ENCODE measurements at places on chromosomes 16 and 17. TPM values are rescaled to one million over a fixed set of nuclear protein-coding genes. Genes with fewer than 3 reads are reported as not detected.

Gene GPR142
- total RNA-seq, result 0.10 TPM

Gene KRTAP2-3
- total RNA-seq, result 1.8 TPM

Gene CHST5
- total RNA-seq, result not detected

Gene AATK
- 7.3 TPM for total RNA-seq

DNA sequence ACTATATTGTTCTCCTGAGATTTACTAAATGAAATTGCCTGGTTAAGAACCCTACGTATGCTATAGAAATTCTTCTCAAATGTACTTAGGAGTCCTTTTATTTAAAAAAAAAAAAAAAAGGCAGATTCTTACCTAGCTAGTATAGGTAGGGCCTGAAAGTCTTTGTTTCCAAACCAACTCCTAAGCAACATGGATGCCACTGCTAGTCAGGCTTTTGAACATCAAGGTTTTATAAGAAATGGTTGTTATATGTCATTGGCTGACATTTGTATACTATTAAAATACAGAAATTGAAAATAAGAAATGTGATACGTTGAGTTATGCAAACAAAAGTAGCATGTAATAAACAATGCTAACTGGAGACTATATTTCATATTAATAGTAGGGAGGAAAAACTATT, 1.2 kb downstream of the EVI2A start:
- no peak for DNase-seq

Gene KCTD13
- total RNA-seq, result 36.2 TPM

- DNase-seq, result no peak
Measured at GRCh38 chr16:10921536-10922327, 20.5 kb downstream of the DEXI start.

DNA sequence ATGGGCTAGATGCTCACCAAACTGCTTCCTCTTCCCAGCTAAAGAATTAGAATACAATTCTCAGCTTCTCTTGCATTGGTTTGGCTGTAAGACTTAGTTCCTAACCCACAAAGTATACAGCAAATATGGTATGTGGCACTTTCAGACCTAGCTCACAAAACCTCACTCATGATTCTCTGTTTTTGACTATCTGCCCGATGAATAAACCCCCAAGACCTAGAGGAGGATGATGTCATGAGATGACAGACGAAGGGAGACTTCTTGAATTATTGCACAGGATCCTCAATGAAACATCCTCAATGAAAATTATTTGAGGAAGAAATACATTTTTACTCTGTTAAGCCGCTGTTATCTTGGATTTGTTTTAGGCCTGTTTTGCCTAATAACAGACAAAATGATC, 14.3 kb downstream of the CNOT1 start:
- DNase-seq, result no peak

DNA sequence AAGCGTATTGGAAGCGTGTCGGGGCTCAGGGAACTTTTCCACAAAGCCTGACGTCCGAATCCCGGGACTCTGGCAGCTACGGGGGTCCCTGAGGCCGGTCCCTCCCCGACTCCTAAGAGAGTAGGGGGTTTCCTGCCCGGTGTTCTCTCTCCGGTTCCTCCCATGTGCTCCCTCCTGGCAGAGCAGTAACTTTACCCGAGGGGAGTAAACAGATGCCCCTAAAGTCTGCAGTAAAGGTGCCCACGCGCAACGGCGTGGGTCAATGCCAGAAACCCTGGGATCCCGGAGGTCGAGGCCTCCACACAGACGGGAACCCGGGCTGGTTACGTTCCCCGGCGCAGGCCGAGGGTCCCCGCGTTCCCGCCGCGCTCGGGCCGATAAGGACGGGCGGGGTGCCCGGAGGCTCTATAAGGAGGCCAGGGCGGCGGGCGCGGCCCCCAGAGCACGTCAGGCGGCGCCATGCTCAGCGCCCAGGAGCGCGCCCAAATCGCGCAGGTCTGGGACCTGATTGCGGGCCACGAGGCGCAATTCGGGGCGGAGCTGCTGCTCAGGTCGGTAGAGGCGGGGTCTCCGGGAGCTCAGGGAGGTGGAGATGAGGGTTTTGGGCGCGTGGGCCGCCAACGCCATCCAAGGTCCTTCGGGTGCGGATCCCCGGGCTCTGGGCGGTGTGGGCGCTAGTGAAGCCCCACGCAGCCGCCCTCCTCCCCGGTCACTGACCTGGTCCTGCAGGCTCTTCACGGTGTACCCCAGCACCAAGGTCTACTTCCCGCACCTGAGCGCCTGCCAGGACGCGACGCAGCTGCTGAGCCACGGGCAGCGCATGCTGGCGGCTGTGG, at the start of gene HBM:
Gene HBM (plus strand): TSS at position 440 of the 836 bp plus-strand sequence. CDS start 20 bp downstream, at position 460.
- no peak for DNase-seq

- no peak for DNase-seq
Measured at GRCh38 chr17:76548378-76549214, 8.8 kb downstream of the PRCD start.
